ENCODE measurements at places on chromosomes 1 and 21.

DNA sequence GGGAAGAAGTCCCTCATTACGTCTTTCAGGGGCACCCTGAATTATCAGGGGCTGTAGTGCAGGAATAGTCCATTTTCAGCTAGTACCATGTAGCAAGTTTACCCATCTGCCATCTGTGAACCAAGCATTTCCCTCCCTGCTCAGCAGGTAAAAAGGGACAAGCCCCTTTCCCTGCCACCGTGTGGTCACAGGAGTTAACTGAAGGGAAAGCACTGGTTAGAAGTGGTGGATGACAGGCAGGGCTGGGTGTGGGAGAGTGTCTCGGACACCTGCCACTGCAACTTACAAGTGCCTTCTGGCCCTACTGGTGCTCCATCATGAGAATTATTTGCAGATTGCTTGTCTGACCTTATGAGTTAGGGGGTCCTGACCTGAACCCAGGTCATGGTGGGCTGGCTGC is 32.0 kb upstream of the IGSF5 start:
- no peak for DNase-seq

DNA sequence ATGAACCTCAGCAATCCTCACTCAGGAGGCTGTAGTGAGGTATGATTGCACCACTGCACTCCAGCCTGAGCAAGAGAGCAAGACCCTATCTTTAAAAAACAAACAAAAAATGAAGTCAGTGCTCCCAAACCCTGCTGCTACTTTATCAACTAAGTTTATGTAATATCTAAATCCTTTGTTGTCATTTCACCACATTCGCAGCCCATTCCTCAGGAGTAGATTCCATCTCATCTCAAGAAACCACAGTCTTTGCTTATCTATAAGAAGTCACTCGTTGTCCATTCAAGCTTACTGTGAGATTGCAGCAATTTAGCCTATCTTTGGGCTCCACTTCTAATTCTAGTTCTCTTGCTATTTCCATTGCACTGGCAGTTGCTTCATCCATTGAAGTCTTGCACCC is 44.3 kb upstream of the RGL1 start:
- no peak for DNase-seq

DNA sequence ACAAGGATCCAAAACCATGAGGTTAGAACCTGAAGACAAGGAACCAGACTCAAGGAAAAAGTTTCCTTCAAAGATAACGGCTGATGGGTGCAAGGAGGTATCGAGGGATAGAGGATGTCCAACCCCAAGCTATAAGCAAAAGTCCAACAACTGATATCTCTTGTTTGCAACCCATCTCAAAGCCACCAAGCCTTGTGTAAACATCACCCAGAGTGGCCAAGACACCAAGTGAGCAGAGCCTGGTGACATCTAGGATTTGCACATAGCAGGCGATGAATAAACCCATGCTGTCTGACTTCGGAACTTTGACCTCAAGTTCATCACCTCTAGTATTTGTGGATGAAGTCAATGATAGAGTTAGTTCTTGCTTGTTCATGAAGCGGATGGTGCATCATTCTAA is 180.7 kb downstream of the ETS2 start:
- no peak for DNase-seq

DNA sequence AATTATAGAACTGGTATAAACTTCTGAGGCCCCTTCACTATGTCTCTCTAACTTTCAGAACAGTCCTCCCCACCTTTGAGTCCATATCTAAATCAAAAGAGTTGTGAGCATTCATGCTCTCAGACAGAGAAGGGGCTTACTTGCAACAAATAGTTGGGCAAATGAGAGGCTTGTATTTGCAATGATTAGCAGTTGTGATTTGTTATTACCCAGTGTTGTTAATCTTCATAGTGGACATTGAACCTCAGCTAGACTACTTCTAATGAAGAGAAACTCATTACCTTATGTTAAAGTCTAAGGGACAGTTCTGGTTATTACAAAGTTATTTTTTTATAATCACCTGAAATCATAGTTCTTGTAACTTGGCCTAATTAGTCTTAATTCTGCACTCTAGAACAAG is 114.5 kb downstream of the RABGAP1L start:
- DNase-seq: no peak

DNA sequence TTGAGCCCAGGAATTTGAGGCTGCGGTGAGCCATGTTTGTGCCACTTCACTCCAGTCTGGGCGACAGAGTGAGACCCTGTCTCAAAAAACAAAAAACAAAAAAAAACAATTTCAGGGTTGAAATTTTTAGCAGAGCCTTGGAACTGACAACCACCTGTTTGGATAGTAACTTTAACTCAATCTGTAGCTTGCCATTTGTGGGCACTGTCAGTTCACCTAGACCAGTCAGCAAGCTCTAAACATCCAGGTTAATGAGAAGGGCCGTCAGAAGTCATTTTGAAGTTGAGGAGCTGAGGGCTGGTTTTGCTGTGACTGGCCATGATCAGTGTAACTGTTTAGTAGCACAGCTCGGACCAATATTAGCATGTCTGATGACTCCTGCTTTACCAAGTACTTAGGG is 8.4 kb downstream of the TRAPPC10 start:
- no peak for DNase-seq

- DNase-seq: no peak
Observed at GRCh38 chr1:94616506-94616905, 74.9 kb upstream of the F3 start.

DNA sequence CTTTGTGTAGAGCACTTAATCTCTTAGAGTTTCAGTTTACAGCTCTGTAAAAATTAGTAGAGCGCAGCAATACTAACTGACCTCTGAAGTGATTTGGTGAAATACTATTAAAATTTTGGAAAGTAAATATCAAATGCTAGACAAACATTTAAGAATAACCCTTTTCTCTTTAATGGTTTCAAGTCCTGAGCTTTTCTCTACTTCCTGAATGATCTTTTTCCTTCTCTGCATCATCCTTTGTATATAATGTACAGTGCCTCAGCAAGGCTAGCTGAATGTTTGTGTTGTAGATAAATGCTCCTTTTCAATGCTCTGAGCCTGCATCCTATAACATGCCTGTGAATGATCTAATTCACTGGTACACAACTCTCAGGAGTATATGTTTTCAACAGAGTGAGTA is 272.9 kb downstream of the ADGRL2 start:
- no peak for DNase-seq

GRCh38 chr1:61641578-61642336 is 83.2 kb downstream of the TM2D1 start:
- peak; percentile 42 for DNase-seq

- no peak for DNase-seq
Observed at GRCh38 chr21:29224006-29224405, 74.7 kb upstream of the BACH1 start.

DNA sequence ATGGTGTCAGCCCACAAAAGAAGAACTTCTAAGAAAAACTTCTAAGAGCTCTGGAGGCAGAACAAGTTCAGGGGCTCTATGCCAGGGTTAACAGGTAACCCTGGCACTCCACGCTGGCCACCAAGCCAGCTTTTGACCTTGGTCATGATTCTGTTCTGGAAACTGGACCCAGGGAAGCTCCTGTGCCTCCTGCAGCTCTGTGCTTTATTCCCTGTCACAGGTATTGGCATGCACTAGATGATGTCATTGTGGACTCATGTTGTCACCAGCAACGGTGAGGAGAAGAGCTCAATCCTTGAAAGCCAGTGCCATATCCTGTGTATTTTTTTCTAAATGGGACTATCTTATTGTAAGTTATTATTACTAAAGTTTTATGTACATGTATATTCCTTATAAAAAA is 56.7 kb upstream of the GCLM start:
- no peak for DNase-seq

GRCh38 chr1:24849672-24850295 is 80.3 kb downstream of the RUNX3 start:
- DNase-seq: peak; percentile 29

GRCh38 chr1:78184460-78185072 is 138.8 kb downstream of the GIPC2 start:
- no peak for DNase-seq

- peak; percentile 70 for DNase-seq
Observed at GRCh38 chr1:145858238-145858900, 512 bp downstream of the PIAS3 start.

- peak; percentile 45 for DNase-seq
Observed at GRCh38 chr1:53739109-53739681, at the start of gene GLIS1. Gene GLIS1, minus strand, starts transcription at chr1:53739164. Its CDS starts 1,100 bp downstream, at chr1:53738064.

DNA sequence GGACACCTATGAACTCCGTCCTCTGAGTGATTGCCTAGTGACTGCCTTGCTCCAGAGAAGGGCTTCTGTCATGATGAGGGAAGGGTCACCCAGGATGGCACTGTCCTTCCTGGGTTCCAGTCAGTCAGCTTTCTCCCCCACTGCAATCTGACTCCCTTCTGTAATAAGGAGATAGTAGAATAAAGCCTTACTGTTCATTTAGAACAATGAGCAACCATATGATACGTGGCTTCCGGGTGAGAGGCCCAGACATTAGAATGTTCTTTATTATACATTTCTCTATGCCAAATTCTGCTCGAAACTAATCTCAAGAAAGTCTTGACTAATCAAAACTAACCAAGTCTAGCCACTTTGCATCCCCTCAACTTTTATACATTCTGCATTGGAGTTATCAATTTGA is 8.5 kb upstream of the MTMR11 start:
- DNase-seq: no peak
